NCI-H2029 treated with DMSO at 0.1 percent for 48 hours (cell line): ENCODE measurements at places on chromosomes 11 and 22.

DNA sequence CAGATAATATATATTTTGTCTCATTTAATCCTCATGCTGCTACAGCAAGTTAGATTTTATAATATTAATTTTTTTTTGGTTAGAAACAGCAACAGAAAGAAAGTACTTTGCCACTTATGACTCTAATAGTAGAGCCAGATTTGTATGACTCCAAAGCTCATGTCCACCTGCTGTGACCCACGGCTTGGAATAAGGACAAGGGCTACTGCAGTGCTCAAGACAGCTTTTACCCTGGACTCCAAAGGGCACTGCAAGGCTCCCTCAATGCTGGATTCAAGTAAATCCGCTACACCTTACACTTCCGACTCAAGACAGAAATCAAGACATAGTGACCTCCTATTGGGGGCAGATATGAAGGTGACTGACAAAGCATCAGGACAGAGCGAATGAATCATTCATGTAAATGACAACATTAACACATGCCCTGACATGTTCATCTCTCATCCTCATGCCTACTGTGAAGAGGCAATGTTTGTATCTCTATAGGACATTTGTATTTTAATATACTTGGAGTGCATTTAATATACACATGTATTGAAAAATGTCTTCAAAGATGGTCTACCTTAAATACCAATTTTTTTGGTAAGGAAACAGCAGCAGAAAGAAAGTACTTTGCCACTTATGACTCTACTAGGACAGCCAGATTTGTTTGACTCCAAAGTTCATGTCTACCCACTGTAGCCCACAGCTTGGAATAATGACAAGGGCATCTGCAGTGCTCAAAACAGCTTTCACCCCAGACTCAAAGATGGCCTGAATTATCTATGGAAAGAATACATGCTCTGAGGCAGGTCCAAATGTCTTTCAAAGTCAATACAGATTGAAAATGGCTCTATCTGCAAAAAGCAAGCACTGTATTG lies 375.6 kb upstream of the CCDC90B start:
- DNase-seq, result no peak

DNA sequence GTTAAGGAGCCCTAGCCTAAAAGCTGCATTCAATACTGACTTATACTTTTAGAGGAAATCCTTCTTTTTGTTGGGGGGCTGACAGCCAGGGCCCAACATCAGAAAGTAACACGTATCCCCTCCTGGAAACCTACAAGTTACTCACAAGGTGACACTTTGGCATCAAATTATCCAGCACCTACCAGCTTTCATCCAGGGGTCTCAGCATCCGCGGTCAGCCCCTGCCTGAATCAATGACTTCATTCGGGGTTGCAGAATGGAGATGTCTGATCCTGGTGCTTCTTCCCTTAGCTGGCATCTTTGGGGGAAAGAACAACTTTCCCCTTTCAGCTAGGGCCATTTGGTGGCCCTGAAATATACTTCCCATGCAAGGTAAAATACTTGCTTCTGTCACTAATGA lies 5.3 kb upstream of the NAP1L4 start:
- DNase-seq, result no peak

- DNase-seq, result no peak
These were observed 80.1 kb downstream of the ADAMTS15 start for GRCh38 chr11:130528298-130529261.

DNA sequence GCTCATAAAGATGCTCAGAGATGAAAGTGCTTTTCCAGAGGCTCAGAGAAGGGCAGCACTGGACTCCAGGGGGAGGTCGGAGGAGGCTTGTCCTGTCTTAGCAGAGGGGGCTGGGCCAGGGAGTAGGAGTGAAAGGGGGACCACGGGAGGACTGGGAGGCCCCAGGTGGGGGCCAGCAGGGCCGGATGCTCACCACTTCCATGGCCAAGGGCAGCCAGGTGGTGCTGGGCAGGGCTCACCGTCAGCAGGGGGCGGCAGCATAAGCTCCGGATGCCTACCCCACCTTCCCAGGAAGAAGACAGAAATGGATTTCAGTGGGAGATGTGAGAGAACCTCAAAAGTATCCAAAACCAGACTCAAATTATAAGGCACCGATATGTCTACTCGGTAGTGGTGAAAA lies 11.0 kb downstream of the RAB36 start:
- no peak for DNase-seq

- no peak for DNase-seq
These were observed 78.5 kb downstream of the MORC2 start for GRCh38 chr22:30889996-30890480.

DNA sequence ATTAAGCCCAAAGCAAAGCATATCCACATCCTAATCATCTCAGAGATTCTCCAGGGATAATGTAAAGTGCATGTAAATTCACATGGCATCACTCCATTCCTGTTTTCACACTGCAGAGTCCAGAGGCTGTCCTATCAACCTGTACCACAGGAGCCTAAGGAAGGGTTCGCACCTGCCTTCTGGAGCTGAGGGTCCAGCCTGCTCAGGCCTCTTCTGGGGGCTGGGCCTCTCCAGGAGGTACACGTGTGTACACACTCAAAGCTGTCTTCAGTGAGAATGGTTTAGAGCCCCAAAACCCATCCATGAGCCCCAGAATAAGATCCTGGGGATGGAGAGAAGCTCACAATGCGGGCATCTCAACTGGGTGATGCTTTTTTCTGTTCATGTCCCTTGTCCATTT lies 23.9 kb downstream of the PI4KA start:
- no peak for DNase-seq

DNA sequence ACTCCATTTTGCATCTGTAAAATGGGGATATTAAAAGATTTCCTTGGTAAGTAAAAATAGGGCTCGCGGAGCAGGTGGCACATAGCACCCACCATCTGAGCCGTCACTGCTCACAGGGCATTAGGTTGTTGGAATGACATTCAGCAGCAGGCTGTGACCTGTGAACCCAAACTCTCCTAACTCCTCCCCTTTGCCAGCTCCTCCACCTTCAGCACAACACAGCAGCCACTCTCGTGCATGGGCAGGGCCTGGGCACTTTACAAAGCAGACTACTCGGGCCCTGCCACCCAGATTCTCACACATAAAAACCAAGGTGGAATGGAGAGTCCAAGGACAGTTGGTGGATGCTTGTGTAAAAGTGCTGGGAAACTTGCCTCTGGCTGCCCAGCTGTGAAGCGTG lies 77.2 kb downstream of the FLI1 start:
- DNase-seq, result no peak

- DNase-seq, result no peak
These were observed 39.6 kb downstream of the BUD13 start for GRCh38 chr11:116733043-116733755.

DNA sequence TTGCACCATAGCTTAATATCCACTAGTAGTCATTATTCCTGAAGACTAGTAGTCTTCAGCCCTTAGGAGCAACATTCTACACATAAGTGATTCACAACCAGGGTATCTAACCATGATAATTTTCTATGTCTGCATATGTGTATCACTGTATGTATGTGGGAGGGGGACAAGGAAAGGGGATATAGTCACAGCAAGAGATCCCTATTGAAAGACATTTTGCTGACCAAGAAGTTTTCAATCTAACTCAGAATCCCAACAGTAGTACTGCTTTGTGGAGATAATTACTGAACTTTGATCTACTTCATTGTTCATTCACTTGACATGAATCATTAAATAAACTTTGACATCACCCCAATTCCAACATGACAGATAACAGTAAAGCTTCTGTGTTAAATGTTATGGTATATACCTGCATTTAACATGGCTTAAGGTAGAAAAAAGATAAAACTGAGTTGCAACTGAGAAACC lies 10.3 kb downstream of the PIK3C2A start:
- no peak for DNase-seq

GRCh38 chr11:71370020-71370747 lies 78.0 kb downstream of the DHCR7 start:
- no peak for DNase-seq

GRCh38 chr22:44042249-44043218 lies 18.4 kb downstream of the PARVB start:
- peak; percentile 5 for DNase-seq

- DNase-seq, result no peak
These were observed 86.8 kb downstream of the PRMT3 start for GRCh38 chr11:20474176-20474881.

- no peak for DNase-seq
These were observed 246.2 kb downstream of the NTM start for GRCh38 chr11:131616481-131617140.

DNA sequence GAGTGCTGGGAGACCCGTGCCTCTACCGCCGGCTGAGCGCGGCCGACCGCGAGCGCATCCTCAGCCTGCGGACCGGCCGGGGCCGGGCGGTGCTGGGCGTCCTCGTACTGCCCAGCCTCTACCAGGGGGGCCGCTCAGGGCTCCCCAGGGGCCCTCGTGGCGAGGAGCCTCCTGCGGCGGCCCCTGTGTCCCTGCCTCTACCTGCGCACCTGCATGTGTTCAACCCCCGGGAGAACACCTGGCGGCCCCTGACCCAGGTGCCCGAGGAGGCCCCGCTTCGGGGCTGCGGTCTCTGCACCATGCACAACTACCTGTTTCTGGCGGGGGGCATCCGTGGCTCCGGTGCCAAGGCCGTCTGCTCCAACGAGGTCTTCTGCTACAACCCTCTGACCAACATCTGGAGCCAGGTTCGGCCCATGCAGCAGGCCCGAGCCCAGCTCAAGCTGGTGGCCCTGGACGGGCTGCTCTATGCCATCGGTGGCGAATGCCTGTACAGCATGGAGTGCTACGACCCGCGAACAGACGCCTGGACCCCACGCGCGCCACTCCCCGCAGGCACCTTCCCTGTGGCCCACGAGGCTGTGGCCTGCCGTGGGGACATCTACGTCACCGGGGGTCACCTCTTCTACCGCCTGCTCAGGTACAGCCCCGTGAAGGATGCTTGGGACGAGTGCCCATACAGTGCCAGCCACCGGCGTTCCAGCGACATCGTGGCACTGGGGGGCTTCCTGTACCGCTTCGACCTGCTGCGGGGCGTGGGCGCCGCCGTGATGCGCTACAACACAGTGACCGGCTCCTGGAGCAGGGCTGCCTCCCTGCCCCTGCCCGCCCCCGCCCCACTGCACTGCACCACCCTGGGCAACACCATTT lies 3.5 kb downstream of the KLHDC7B start:
- no peak for DNase-seq

DNA sequence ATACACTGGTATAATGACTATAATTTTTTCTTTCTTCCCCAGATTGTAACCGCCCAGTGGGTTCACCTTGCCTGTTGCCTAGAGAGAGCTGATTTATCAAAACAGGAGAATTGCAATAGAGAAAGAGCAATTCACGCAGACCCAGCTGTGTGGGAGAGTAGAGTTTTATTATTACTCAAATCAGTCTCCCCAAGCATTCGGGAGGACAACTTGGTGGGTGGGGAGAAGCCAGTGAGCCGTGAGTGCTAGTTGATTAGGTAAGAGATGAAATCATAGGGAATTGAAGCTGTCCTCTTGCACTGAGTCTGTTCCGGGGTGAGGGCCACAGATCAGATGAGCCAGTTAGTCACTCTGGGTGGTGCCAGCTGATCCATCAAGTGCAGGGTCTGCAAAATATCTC lies 73.2 kb downstream of the SLC35F2 start:
- DNase-seq, result no peak

- DNase-seq, result no peak
These were observed 4.3 kb upstream of the PNPLA5 start for GRCh38 chr22:43895986-43896645.

DNA sequence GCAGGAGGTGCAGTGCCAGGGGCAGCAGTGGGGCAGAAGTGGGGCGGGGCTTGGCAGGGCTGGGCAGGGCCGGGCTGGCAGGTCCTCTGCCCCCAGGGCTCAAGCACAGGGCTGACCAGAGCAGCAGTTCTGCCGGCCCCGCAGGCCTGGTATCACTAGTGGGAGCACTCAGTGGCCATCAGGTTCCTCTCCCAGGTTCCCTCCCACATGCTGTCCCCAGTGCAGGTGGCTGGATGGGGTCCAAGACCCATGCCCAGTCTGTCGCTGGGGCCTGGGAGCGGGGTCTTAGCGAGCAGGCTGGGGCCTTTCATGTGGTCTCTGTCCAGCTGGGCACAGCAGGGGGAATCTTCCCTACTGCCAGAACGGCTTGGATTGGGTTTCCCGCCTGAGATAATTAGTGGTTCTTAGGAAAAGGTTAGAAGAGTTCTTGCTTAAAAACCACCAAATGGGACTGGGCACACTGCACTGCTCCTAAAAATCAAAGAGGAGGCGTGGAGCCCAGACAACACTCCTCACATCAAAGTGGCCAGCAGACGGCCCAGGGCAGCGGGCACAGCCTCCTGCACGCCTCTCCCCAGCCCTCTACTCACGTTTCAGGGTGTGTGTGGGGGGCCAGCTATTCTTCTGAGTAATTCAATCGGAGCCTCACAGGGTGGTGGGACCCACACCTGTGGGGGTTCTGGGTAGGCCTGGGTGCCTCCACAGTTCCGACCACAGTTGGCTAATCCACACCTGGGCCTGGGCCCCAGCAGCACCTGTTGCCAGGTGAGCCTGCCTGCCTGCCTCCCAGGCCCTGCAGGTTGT lies 45.6 kb downstream of the TPCN2 start:
- DNase-seq, result no peak
